ENCODE measurements at places on chromosomes 2 and 18. TPM values are rescaled to one million over a fixed set of nuclear protein-coding genes. Genes with fewer than 3 reads are reported as not detected.

ITGA6 gene
- total RNA-seq = 97.2 TPM

ZNF2 gene
- total RNA-seq = 5.1 TPM

GRCh38 chr2:207603486-207603885 is 21.7 kb downstream of the METTL21A start:
- DNase-seq = no peak
- H3K4me1 ChIP-seq = no peaks in the 10 kb centered on the region
- no peak overlapping the region for H3K4me3 ChIP-seq
- no peaks in the 10 kb centered on the region for H3K27me3 ChIP-seq

RSAD2 gene
- not detected for total RNA-seq

DNA sequence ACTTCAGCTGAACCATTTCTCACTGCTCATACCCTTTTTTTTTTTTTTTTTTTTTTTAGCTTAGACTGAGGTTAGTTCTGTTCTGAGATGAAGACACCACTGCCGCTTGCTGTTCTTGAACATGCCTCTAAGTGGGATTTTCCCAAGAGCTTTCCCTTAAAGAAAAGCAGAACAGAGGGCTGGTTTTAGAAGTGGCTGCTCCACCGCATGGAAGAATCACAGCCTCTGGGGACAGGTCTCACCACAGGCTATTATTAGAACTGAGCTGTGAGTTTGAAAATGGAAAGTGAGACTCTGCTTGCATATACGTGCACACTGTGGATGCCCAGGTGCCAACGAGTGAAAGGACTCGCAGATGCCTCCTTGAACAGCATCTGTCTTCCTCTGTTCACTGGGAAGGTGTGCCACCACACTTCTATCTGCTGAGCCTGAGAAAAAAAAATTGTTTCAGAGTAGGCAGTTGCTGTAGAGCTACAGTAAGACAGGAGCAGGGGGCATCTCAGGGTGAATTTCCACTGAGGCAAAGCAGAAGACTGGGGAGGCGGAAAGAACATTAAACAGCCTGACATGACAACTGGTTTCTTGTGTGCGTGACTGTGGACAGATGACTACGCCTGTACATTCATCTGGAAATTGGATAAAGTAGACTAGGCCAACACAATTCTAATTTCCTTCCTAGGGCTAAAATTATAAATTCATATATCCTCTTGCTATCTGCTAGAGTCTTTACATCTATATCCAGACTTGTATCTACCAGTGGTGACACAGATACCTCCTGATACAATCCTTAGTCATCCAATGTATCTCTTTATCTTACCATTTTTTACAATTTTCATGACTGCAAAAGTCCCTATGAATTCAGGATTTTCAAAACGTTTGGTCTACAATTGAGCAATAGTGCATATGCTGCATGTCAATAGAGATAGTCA is 1045.7 kb upstream of the CELF4 start:
- H3K27me3 ChIP-seq = no peaks in the 10 kb centered on the region
- no peak overlapping the region for H3K27ac ChIP-seq
- no peak for DNase-seq
- H3K4me3 ChIP-seq = no peak overlapping the region
- no peaks in the 10 kb centered on the region for H3K36me3 ChIP-seq

LONRF2 gene
- total RNA-seq = 0.37 TPM

NPPC gene
- total RNA-seq = not detected

GRCh38 chr2:1701556-1702185 is 42.6 kb downstream of the PXDN start:
- no peaks in the 10 kb centered on the region for H3K36me3 ChIP-seq
- peaks cover 21% of the 10 kb centered on the region for H3K27me3 ChIP-seq
- peaks cover 20% of the 10 kb centered on the region for H3K4me1 ChIP-seq
- peak; percentile 50 for DNase-seq

DNA sequence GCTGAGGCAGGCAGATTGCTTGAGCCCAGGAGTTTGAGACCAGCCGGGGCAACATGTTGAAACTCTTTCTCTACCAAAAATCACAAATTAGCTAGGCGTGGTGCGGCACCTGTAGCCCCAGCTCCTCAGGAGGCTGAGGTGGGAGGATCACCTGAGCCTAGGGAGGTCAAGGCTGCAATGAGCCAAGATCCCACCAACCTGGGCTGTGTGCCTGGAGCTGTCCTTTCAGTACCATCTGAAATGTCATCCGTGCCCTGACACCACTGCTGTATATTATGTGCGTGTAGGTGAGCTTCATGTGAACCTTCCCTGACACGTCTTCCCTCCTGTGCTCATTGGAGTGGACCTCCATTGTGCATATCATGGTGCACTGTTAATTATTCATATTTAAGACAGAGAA is 84.8 kb upstream of the HNRNPA3 start:
- H3K4me1 ChIP-seq = peaks cover 7% of the 10 kb centered on the region
- DNase-seq = no peak
- no peaks in the 10 kb centered on the region for H3K27me3 ChIP-seq
- H3K4me3 ChIP-seq = no peak overlapping the region
- H3K27ac ChIP-seq = no peak overlapping the region

FSHR gene
- total RNA-seq = not detected

GRCh38 chr2:68302281-68302875 is 17.4 kb downstream of the CNRIP1 start:
- no peaks in the 10 kb centered on the region for H3K4me1 ChIP-seq
- H3K36me3 ChIP-seq = no peaks in the 10 kb centered on the region
- no peaks in the 10 kb centered on the region for H3K27me3 ChIP-seq
- no peak overlapping the region for H3K4me3 ChIP-seq
- H3K27ac ChIP-seq = no peak overlapping the region

- H3K4me3 ChIP-seq = peak overlapping the region; percentile 100
- H3K27ac ChIP-seq = no peak overlapping the region
- peaks cover 33% of the 10 kb centered on the region for H3K27me3 ChIP-seq
- H3K36me3 ChIP-seq = no peaks in the 10 kb centered on the region
- peaks cover 10% of the 10 kb centered on the region for H3K4me1 ChIP-seq
These were observed 1.7 kb downstream of the NCK2 start for GRCh38 chr2:105746177-105747080.

KCNS3 gene
- 10.0 TPM for total RNA-seq

DNA sequence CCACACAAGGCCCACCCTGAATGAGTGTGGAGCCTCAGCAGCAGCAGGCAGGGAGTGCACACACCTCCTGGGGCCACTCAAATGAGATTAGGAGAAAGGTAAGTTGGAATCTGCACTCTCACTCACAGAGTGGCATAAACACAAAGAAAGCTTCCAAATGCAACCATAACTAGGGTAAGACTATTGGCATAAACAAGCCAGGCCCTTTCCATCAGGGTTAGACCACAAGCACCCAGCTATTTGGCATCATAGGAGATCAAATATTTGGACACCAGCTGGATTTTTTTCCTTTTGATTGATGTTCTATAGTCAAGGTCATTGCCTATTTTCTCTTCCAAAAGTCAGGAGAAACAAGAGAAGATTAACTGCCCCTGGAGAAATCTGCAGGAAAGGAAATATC is 471.5 kb downstream of the TXNL1 start:
- DNase-seq = no peak
- peaks cover 14% of the 10 kb centered on the region for H3K4me1 ChIP-seq
- no peak overlapping the region for H3K4me3 ChIP-seq
- no peak overlapping the region for H3K27ac ChIP-seq

- no peaks in the 10 kb centered on the region for H3K36me3 ChIP-seq
- no peak overlapping the region for H3K4me3 ChIP-seq
- H3K4me1 ChIP-seq = no peaks in the 10 kb centered on the region
- H3K27ac ChIP-seq = no peak overlapping the region
- DNase-seq = peak; percentile 85
- no peaks in the 10 kb centered on the region for H3K27me3 ChIP-seq
These were observed 14.6 kb upstream of the NFATC1 start for GRCh38 chr18:79380816-79381806.

DNA sequence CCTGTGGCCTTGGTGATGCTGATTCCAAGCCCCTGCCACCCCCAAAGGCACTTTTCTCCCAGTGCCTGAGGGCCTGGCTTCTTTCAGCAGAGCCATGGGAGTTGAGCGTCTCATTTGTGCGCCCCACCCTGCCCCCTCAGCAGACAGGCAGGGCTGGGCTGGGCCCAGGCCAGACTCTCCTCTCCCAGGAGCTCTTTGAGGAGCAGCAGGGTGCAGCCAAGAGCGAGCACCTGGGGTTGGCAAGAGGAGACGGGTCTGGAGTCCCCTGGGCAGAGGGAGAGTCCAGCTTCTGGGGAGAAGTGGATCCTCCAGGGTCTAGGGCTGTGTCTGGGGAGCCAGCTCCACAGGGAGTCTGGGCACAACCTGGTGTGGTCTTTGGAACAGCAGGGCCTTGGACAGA is 21.2 kb downstream of the NPPC start:
- no peaks in the 10 kb centered on the region for H3K36me3 ChIP-seq
- no peak overlapping the region for H3K27ac ChIP-seq
- no peaks in the 10 kb centered on the region for H3K4me1 ChIP-seq
- no peak overlapping the region for H3K4me3 ChIP-seq
- no peak for DNase-seq
- no peaks in the 10 kb centered on the region for H3K27me3 ChIP-seq

- H3K36me3 ChIP-seq = no peaks in the 10 kb centered on the region
- no peak overlapping the region for H3K27ac ChIP-seq
- H3K27me3 ChIP-seq = no peaks in the 10 kb centered on the region
- H3K4me1 ChIP-seq = no peaks in the 10 kb centered on the region
- no peak overlapping the region for H3K4me3 ChIP-seq
- no peak for DNase-seq
These were observed 65.8 kb downstream of the EFEMP1 start for GRCh38 chr2:55857766-55858165.

DNA sequence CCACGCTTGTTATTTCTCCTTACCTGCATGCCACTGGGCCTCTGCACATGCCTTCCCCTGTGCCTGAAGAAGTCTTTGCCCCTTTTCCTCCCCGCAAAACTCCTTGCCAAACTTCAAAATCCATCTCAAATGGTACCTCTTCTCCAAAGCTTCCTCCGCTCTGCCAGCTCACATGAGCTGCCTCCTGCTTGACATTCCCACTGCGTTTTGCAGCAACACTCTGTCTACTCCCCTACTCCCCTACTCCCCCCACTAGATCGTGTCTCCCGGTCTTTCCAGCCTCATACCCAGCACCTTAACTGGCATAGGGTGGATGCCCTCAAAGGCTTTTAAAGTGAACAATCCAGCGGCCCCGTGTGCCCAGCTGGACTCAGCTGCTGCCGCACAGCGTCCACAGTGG is 65.8 kb downstream of the TNS1 start:
- no peak overlapping the region for H3K4me3 ChIP-seq
- no peak for DNase-seq
- H3K4me1 ChIP-seq = peaks cover 5% of the 10 kb centered on the region

NOL4 gene
- 11.5 TPM for total RNA-seq

DNA sequence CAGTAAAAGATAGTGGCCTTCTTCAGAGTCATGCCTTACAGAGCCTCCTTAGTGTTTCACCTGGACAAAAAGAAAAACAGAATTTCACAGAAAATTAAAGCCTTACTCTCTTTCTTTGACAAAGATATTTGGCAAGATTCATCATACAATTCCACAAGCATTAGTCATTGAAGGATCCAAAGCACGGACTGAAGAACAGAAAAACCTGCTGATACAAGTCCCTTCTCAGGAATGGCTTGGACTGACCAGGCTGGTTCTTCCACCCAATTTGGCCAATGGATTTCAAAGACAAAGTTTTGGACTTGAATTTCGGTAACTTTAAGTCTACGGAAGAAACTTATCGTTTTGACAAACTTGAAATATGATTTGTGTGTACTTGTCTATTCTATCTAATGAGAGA is 39.1 kb upstream of the GALNT3 start:
- no peak overlapping the region for H3K4me3 ChIP-seq
- no peaks in the 10 kb centered on the region for H3K4me1 ChIP-seq

DNA sequence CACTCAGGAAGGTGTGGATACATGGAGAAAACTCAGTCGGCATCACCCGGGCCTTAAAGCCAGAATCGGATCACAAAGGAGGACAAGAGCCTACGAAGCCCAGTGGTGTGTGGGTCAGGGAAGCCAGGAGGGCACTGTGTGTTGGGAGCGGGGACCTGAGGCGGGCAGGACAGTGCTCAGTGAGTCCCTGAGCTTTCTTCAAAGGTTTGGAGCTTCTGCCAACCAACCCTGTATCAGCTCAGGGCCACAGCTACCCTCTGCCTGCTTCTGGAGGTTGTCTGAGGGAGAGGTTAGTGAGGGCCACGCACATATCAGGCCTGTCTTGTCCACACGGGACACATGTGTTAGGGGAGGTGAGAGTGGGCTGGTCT is 52.4 kb downstream of the DYSF start:
- DNase-seq = no peak
- H3K27ac ChIP-seq = no peak overlapping the region
- no peaks in the 10 kb centered on the region for H3K4me1 ChIP-seq
- no peak overlapping the region for H3K4me3 ChIP-seq
- H3K36me3 ChIP-seq = no peaks in the 10 kb centered on the region
- no peaks in the 10 kb centered on the region for H3K27me3 ChIP-seq

LYPD6 gene
- 4.1 TPM for total RNA-seq

DLGAP1 gene
- total RNA-seq = 18.5 TPM

GEN1 gene
- 42.5 TPM for total RNA-seq

DNA sequence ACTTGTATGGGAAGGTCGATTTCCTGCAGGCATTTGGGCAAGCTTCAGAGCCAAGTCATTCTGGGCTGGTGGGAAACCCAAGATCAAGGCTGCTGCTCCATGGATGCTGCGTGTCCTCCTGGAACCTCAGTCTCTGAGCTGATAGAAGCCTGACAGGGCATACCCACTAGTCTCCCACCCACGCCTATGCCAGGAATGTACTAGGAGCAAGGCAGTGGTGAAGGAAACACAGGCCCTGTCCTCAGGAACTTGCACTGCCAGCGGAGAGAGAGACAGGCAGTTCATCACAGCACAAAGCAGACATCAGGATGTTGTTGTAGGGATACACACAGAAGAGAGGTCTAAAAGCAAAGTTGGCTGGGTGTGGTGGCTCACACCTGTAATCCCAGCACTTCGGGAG is 84.2 kb downstream of the PLB1 start:
- no peak overlapping the region for H3K27ac ChIP-seq
- no peaks in the 10 kb centered on the region for H3K36me3 ChIP-seq
- H3K4me3 ChIP-seq = no peak overlapping the region
- no peaks in the 10 kb centered on the region for H3K27me3 ChIP-seq

C2orf80 gene
- total RNA-seq = not detected

GRCh38 chr2:38074058-38074763 is 1.7 kb downstream of the CYP1B1 start:
- peaks cover 88% of the 10 kb centered on the region for H3K27me3 ChIP-seq
- DNase-seq = peak; percentile 55
- no peaks in the 10 kb centered on the region for H3K36me3 ChIP-seq
